Activated gamma-delta T cell (primary cell): ENCODE measurements at places on chromosomes 1 and 21.

GRCh38 chr1:151728151-151729054 is 7.1 kb downstream of the RIIAD1 start:
- DNase-seq = no peak

DNA sequence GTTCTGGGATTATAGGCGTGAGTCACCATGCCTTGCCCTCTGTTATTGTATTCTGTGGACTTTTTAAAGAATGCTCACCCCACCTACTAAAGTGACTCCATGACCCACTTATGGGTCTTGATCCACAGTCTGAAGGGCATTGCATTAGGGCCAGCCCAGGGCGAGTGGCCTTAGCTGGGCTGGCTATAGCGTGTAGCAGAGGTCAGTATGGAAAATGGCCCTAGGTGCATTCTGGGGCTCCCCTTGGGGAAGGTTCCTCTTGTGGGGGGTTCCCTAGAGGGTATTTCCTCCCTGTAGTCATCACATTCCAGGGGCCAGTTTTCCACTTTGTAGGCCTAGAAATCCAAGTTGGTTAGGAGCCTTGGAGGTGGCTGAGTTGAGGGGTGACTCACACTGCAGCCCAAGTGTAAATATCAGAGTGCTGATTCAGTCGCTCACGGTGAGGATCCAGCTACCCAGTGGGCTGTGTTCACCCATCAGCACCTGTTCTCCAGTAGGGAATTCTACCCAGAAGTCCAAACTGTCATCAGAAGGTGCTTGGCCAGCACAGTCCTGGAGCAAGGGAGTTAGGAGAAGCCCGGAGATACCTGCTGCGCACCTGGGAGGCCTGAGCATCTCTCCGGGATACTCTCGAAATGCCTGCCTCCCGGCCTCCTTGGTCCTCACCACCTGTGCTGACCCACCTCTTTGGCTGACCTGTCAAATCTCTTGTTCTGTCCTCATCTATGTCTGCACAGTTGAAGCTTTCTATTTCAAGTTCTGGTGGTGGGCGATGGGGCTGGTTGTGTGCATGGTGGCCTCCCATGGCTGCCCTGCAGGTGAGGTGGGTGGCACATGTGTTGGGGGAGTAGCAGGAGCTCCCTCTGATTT is 52.2 kb downstream of the NENF start:
- no peak for DNase-seq

DNA sequence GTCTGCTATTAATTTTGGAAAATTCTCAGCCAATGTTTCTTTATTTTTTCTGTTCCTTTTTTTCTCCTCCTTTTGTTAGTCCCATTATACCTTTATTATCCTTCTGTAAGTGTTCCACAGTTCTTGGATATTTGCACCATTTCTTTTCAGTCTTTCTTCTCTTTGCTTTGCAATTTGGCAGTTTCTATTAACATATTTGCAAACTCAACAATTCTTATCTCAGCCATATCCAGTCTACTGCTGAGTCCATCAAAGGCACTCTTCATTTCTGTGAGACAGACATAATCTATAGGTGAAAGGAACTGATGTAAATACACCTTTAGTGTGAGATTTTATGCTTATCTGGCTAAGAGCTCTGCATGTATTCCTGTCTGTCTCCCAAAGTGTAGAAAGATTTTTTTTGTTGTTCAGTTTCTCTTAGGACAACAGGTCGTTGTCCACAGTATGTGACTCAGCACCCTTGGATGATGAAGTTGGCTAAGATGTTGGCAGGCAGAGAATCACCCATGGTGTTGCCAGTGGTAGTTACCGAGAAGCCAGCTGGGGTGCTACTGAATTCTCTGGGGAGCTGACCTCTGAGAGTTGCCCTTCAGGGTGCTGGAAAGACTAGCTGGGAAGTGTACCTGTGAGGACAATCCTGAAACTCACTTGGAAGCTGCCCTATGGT is 38.4 kb downstream of the LEPR start:
- no peak for DNase-seq

DNA sequence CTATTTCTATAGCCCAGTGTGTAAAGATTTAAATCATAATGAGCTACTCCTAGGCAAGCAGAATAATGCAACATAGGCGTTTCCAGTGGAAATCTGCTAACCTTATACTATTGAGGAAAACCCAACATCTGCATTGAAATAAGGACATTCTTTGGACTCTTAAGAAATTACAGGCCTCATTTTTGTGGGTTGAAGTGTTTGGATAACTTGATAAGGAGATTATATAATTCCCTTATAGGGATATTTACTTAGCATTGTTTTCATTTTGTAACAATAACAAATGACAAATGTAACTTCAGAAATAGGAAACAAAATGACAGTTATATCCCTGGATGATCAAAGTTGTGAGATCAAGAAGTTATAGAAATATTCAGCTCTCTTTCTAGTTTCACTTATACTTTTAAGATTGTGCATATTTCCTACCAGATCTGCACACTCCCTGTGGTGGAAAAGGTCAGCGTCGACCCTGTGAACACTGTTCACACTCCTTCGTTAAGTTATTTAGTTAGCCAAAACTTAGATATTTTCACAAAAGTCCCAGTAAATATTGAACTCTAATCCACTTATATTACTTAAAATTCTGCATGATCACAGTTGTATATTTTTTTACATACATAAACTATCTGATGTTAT is 284.4 kb upstream of the C1orf105 start:
- no peak for DNase-seq

- no peak for DNase-seq
Measured at GRCh38 chr1:225713281-225713680, 60.4 kb upstream of the ENAH start.

DNA sequence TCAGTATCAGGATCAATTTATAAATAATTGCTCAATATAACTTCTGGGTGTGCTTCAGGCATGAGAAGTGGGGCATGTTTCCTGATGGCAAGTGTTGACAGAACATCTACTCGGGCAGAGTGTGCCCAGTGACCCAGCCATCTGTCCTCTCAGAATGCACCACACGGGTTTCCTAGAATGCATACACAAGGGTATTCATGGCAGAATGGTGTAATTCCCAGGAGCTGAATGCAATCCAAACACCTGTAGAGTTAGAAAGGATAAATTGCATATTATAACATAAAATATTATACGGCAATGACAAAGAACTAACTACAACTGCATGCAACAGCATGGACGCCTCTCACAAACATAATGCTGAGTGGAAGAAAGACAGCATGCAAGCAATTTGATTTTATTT is 391.9 kb downstream of the SIPA1L2 start:
- DNase-seq = no peak

- no peak for DNase-seq
Measured at GRCh38 chr1:219517031-219517430, 95.9 kb downstream of the ZC3H11B start.

- no peak for DNase-seq
Measured at GRCh38 chr21:38326899-38327298, 70.1 kb downstream of the KCNJ15 start.

- DNase-seq = no peak
Measured at GRCh38 chr21:45080639-45081414, 6.4 kb downstream of the ADARB1 start.

- no peak for DNase-seq
Measured at GRCh38 chr21:31164713-31165694, 126.7 kb upstream of the KRTAP19-8 start.

DNA sequence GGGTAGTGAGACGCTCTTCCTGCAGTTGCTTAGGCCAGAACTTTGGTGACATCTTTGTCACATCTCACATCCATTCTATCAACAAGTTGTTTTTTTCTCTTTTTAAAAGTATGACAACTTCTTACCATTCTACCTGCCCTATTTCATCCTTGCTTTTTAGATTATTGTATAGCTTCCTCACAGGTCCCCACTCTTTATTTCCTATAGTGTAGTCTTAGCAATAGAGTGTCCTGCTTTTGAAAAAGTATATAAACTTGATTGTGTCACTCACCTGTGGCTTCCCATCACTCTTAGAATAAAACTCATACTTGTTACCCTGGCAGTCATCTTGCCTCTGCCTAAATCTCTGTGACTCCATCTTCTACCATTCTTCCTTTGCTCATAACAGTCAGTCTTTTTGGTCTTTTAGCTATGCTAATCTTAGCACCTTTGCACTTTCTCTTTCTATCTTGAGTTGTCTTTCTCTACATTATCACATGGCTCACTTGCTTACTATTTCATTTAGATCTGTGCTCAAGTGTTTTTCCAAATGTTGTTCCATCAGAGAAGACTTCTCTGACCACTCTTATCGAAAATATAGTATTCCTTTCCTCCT is 9.5 kb downstream of the CDC73 start:
- no peak for DNase-seq

- DNase-seq = no peak
Measured at GRCh38 chr1:172288581-172288980, 131.9 kb upstream of the C1orf105 start.

DNA sequence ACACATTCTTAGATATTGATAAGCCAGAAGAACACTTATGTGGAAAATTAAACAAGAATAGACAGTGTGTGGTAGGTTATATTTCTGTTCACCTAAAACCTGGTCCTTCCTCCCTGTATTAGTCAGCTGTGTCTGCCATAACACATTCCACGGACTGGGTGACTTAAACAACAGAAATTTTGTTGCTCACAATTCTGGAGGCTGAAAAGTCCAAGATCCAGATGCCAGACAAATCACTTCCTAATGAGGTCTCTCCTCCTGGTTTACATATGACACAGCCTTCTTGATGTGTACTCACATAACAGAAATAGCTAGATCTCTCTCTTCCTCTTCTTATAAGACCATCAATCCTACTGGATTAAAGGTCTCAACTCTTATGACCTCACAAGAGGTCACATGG is 25.7 kb downstream of the JMJD4 start:
- DNase-seq = no peak

- DNase-seq = no peak
Measured at GRCh38 chr1:201682964-201683363, 144.0 kb downstream of the NAV1 start.

- no peak for DNase-seq
Measured at GRCh38 chr21:32457962-32458361, 45.5 kb downstream of the EVA1C start.

DNA sequence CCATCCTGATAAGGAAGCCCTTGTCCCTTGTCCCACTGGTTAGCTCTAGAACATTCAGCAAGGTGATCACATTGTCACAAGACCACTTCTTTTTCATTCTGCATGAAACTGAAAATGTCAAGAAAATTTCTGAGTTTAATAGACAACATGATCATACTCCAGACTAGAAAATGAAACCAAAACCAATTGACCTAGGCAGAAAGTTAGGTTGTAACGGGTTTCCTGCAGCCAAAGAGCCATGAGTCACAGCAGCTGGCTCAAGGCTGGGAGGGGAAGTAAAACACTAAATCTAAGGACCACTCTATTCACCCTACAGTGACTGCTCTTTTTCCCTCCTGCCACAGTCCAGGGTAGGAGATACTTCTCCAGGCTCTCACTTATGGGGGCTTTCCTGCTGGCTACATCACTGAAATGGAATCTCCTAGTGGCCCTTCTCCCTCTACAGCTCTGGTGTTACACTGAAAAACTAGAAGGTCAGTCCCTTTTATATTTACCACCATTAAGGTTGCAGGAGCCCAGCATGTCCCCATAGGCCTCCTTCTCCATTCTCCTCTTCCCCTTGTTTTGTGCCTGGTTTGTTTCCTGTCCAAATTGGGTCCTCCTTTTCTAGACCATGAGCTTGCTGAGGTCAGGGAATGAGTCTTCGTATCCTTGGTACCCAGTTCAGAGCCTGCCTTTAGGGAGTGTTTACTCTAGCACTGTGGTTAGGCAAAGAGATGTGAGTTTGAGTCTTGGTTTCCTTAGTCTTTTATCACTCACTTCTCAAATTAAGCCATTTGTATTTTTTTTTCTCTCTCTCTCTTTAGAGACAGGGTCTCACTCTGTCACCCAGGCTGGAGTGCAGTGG is 236.5 kb upstream of the JUN start:
- no peak for DNase-seq

DNA sequence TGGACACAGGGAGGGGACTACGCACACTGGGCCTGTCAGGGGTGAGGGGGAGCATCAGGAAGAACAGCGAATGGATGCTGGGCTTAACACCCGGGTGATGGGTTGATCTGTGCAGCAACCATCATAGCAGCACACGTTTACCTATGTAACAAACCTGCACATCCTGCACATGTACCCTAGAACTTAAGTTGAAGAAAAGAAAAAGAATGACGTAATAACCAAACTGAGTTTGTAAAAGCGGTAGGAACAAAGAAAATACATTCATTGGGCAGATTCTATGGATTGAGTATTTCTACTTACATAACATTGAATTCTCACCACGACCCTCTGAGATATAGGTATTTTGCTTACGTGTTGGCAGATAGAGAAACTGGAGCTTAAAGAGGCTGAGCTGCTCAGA is 468.4 kb downstream of the TTLL7 start:
- no peak for DNase-seq

DNA sequence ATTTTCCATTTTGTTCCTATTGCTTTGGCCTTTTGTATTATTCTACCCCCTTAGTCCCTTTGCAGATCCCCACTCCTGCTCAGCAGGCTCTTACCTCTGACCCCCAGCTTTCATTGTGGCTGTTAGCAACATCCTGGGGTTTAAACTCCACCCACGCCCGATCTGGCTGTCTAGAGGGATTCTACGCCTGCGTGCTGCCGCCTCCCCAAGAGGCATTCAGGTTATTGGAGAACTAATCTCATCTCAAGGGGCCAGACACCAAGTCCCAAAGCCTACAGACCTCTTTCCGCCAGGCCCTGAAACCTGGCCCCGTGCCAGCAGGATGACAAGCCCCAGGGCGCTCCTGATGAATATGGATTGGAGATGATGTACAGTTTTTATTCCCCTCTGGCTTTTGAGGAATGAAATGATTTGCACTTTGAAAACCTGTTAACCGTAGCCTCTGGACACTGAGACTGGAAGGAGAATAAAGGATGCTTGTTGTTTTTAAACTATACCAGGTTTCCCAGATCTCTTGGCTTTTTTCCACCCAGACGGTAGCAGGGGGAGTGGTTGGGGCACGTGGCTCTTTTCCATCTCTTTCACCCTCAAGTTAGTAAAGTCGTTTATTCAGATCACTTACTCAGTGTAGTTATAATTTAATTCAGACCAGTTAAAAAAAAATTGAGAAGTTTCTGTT is 14.5 kb upstream of the IKBKE start:
- DNase-seq = no peak

DNA sequence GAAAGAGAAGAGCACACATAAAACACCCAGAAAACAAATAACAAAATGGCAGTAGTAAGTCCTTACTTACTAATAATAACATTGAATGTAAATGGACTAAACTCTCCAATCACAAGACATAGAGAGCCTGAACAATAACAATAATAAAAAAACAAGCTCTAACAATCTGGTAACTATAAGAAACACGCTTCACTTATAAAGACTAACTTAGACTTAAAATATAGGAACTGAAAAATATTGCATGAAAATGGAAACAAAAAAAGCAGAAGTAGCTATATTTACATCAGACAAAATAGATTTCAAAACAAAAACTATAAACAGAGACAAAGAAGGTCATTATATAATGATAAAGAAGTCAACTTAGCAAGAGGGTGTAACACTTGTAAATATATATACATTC is 83.1 kb upstream of the LYPLAL1 start:
- no peak for DNase-seq
